Activated CD4-positive, alpha-beta T cell treated with anti-CD3 and anti-CD28 coated beads, Interleukin-2, amount 50 U/mL, for 24 hours (primary cell): ENCODE measurements at places on chromosomes 6 and 20.

GRCh38 chr20:13401596-13401995 lies 180.5 kb downstream of the ISM1 start:
- DNase-seq, result no peak

DNA sequence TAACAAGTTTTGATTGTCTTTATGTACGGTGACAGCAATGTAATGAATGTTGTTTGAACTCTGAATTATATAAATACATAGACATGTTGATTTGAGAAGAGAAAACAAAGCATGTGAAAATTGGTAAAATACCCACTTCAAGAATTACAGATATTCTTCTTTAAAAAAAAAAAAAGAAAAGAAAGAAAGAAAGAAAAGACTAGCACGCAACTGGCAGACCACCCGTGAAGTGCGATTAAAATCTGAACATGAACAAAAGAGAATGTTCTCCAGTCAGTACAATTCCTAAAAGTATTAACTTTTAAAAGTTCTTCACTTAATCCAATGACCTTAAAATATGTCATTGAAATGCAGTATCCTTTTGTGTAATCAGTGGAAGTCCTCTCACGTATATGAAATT lies 434.9 kb downstream of the TFAP2A start:
- no peak for DNase-seq

- no peak for DNase-seq
These were observed 70.1 kb downstream of the HECA start for GRCh38 chr6:139204978-139205377.

DNA sequence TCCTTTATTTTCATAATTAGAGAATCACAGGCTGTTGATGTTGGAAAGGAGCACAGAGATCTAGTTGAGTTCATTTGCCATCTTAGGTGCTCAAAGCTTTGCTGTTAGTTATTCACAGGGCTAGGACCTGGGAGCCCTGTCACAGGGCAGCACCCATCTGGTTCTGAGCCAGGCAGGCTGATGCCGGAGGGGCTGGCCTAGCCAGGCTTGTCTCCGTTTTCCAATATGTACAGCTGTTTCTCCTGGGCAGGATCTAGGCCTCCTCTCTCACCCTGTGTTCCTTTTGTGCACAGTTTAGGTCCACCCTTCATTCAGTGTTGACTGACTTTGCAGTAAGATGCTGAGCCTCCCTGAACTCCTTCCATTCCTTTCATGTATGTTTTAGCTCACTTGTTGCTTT lies 33.4 kb downstream of the LRRC1 start:
- DNase-seq, result no peak

DNA sequence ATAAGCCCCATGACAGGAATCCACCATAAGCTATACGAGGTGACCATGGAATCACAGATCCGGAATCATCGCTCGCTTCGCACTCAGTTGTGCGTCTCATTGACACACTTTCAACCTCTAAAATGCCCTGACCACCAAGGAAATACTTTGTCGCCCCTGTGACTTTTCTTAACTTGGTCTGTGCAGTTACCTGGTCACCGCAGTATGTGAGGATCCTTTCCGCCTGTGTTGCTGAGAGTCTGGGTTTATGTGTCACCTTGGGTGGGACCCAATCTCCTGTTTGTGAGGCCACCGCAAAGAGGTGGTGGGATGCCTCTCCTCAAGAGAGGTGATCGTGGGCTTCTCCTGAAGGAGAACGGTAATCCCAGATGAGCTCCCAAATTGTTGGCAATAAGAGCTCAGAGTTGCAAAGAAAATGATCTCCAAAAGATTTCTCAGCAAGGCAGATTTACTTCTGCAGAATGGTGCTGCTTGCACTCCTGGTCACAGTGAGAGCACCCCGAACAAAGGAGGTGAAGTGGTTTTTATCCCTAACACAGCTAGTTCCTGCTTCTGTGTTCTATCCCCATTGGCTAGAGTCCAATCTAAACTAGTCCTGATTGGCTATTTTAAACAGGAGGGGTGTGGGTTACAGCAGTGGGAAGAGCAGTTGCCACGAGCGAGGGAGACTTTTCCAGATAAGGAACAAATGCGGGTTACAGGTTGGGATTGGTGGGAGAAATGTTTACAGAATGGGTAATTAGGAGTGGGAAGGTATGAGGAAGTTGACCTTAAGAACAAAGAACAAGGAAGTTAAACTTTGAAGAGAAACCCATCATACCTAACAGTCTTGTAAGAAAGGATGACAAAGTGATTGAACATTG lies 9.1 kb upstream of the ZNFX1 start:
- no peak for DNase-seq

GRCh38 chr6:119978274-119978889 lies 628.8 kb upstream of the MAN1A1 start:
- DNase-seq, result no peak

- DNase-seq, result no peak
These were observed 50.2 kb downstream of the STK35 start for GRCh38 chr20:2151858-2152281.

DNA sequence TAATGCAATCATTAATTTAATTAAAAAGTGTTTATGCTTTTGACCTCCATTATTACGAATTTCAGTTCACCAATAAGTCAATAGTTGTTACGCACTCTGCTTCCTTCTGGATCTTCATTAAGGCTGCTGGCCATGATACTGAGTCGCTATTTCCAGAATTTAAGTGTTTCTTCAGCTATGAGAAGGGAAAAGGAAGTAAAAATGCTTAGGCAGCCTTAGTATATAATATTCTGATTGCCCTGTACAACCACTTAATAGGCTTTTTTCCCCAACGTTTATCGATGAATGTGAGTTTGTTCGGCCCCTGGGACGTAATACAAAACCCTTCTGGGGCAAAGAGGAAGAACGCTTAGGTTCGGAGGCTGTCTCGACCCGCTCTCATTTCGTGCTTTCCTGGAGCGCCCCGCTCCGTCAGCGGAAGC lies 644 bp downstream of the OARD1 start:
- no peak for DNase-seq
